ENCODE measurements at places on chromosomes 4 and X.
A peak's percentile ranks its signal among the peaks of the same experiment; 100 is the strongest.

- DNase-seq: no peak
Measured at GRCh38 chr4:125983168-125983567, 668.4 kb downstream of the FAT4 start.

DNA sequence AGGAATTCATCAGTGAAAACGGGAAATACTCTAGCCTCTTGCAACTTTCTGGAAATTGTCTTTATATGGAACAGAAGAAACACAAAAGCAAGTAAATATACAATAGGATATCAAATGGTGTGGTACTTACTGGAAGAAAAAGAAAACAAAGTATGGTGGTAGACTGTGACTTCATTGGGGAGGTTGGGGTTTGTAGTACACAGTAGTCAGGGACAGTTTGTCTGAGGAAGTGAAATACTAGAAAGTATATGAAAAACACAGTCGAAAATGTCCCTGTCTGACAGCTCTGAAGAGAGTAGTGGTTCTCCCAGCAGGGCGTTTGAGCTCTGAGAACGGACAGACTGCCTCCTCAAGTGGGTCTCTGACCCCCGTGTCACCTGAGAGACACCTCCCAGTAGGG lies 390.0 kb upstream of the NWD2 start:
- DNase-seq: no peak

GRCh38 chr4:31089815-31090214 lies 369.6 kb downstream of the PCDH7 start:
- DNase-seq: peak; percentile 11

- DNase-seq: no peak
Measured at GRCh38 chr4:74855879-74856278, 61.6 kb upstream of the BTC start.
